Hematopoietic multipotent progenitor cell (in vitro differentiated cells): ENCODE measurements at places on chromosomes 7 and 10. TPM values are rescaled to one million over a fixed set of nuclear protein-coding genes. Genes with fewer than 3 reads are reported as not detected.
A peak's percentile ranks its signal among the peaks of the same experiment; 100 is the strongest.

C10orf90 gene
- not detected for total RNA-seq

VSTM4 gene
- 0.27 TPM for total RNA-seq

DNA sequence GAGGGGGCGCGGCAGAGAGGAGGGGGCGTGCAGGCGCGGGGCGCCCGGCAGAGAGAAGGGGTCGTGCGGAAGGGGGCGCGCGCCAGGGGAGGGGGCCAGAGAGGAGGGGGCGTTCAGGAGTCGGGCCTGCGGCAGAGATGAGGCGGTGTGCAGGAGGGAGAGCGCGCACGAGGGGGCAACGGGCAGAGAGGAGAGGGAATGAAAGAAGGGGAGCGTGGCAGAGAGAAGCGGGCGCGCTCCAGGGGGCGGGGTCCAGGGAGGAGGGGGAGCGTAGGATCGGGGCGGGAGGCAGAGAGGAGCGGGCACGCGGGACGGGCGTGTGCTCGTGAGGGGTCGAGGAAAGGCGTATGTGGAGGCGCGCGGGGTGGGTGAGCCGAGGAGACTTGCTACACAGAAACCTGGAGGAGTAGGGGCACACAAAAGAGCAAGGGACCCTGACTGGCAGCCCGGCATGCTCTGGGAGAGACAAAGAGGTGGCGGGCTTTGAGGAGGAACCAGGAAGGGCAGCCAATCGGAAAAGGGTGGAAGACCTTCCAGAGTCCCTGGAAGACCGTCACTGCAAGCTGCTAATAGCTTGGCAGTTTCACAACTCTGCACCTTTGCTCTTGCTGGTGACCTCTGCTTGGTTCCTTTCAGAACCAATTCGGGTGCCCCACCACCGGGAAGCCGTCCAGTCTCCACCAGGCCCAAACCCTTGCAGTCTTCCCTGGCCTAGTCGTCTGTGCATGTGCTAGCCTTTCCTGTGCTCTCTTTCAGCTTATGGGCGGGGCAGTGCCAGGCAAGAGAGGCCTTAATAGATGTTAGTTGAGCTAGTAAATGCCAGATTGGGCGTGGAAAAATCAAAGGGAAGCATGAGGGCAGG lies 639 bp downstream of the DYDC2 start:
- no peak for DNase-seq

GRCh38 chr7:112898432-112899290 lies 108.5 kb upstream of the TMEM168 start:
- peak; percentile 62 for DNase-seq

DNA sequence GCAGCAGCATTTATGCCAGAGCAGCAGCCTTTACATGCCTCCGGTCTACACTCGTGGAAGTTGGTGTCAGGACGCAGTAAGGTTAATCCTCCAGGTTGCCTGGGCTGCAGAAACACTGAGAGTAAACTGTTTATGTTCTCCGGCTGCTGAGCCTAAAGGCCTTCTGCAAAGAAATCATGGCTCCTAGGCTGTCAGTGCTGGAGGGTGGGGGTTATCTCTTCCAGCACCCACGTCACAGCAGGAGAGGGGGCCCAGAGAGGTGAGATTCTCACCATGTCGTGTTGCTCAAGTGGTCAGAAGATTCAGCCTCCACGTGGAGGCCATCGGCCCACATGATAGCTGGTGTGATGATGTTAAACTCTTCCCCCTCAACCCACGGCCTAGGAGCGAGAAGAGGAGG lies 41.2 kb downstream of the COL13A1 start:
- DNase-seq, result no peak

- DNase-seq, result peak; percentile 68
These were observed 1.2 kb downstream of the CASD1 start for GRCh38 chr7:94510582-94511496.

GRCh38 chr7:131633342-131633843 lies 77.0 kb upstream of the PODXL start:
- DNase-seq, result no peak

- peak; percentile 38 for DNase-seq
These were observed 70.2 kb downstream of the HTR7 start for GRCh38 chr10:90787393-90788198.

GRCh38 chr10:110544958-110545537 lies 22.4 kb upstream of the SMC3 start:
- no peak for DNase-seq

GRCh38 chr7:38451840-38452239 lies 178.4 kb upstream of the TARP start:
- no peak for DNase-seq
